ENCODE measurements at places on chromosomes 2 and 18.
A peak's percentile ranks its signal among the peaks of the same experiment; 100 is the strongest.

GRCh38 chr2:194105358-194105757 lies 1551.7 kb upstream of the SLC39A10 start:
- H3K27me3 ChIP-seq = no peaks in the 10 kb centered on the region
- DNase-seq = no peak
- no peak overlapping the region for H3K27ac ChIP-seq
- no peak overlapping the region for H3K4me3 ChIP-seq
- H3K36me3 ChIP-seq = no peaks in the 10 kb centered on the region

- H3K4me1 ChIP-seq = peaks cover 36% of the 10 kb centered on the region
- no peaks in the 10 kb centered on the region for H3K27me3 ChIP-seq
- no peak for DNase-seq
- H3K27ac ChIP-seq = no peak overlapping the region
Observed at GRCh38 chr18:39494211-39494896, 1928.8 kb upstream of the CELF4 start.

DNA sequence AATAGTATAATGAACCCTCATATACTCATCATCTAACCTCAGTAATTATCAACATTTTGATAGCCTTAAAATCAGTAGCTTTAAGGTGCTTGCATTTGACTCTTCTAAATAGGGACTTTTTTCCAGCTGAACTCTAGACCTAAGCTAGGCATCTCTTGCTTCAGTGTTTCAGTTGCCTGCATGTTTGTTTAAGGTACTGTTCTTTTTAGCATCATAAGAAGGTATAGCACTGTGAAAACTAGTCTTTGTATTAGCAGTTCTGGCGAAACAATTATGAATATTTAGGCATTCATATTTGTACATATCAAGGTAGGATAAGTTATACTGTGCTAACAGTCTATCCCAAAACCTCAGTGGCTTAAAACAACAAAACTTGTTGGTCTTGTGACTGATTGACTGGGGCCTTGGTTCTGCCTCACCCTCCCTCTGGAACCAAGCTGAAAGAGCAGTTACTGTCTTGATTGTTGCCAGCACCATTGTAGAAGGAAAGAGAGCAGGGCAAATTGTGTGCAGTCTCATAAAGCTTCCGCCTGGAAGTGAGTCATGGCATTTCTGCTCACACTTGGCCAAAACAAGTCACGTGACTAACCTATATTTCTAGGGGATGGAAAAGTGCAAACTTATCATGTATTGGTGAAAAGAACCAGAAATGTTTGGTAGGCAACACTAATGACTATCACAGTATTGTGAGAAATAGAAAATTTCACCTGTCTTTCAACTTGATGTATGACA lies 24.3 kb downstream of the GALNT1 start:
- H3K4me1 ChIP-seq = peaks cover 27% of the 10 kb centered on the region
- no peaks in the 10 kb centered on the region for H3K27me3 ChIP-seq

- no peaks in the 10 kb centered on the region for H3K27me3 ChIP-seq
- no peak for DNase-seq
- no peaks in the 10 kb centered on the region for H3K36me3 ChIP-seq
- no peaks in the 10 kb centered on the region for H3K4me1 ChIP-seq
Observed at GRCh38 chr2:164887434-164888144, 46.0 kb upstream of the COBLL1 start.

- peaks cover 42% of the 10 kb centered on the region for H3K4me1 ChIP-seq
- no peak for DNase-seq
- no peak overlapping the region for H3K4me3 ChIP-seq
- no peaks in the 10 kb centered on the region for H3K27me3 ChIP-seq
Observed at GRCh38 chr2:74843899-74844298, 10.0 kb downstream of the HK2 start.

- no peak overlapping the region for H3K27ac ChIP-seq
- no peaks in the 10 kb centered on the region for H3K36me3 ChIP-seq
- H3K27me3 ChIP-seq = peaks cover 12% of the 10 kb centered on the region
- DNase-seq = no peak
- no peak overlapping the region for H3K4me3 ChIP-seq
Observed at GRCh38 chr2:121898483-121898882, 143.0 kb downstream of the TSN start.

DNA sequence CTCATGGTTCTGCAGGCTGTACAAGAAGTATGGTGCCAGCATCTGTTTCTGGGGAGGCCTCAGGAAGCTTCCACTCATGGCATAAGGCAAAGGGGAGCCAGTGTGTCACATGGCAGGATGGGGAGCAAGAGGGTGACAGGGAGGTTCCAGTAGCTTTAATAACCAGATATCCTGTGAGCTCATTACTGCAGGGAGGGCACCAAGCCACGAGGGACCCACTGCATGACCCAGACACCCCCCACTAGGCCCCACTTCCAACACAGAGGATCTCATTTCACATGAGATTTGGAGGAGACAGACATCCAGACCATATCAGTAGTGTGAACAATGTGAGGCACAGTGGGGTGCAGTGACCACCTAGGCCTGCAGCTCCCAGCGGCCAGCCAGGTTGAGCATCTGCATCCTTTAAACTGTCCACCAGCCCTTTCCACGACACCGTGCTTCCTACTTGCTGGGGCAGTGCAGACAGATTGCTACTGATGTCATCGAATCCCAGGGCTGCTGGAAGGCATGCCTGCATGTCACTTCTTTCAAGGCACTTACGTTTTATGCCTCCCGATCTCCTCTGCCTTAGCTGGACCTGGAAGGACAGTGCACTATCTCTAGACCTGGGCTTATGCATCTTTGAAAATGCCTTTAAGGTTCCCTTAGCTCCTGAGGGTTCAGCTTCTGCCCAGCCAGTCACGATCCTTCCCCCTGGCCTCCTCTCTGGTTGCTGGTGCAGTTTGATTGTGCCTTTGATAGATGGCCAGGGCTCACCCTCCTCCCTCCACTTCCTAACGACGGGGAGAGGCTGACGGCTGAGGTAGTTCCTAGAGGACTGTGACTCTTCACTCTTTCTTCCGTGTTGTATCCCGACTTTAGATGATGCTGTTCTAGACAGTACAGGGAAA lies 174.3 kb downstream of the FAM210A start:
- H3K4me3 ChIP-seq = peak overlapping the region; percentile 20
- peak; percentile 29 for DNase-seq
- H3K4me1 ChIP-seq = peaks cover 51% of the 10 kb centered on the region
- peak overlapping the region; percentile 3 for H3K27ac ChIP-seq
- H3K36me3 ChIP-seq = no peaks in the 10 kb centered on the region

DNA sequence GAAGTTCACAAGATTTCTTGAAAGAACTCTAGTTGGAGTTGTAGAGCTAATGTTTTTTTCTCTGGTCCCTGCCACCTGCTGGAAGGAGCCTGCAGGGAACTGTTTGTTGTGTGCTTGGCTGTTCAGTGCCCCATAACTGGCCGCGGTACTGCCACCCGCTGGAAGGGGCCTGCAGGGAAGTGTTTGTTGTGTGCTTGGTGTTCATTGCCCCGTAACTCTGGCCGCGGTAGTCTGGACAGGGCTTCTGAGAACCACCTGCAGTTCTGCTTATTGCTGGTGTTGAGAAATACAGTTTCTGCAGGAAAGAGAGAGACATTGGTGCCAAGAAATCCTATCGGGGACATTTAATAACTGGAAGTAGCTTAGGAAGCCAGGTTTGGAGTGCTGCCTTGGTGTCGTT lies 58.1 kb downstream of the AGAP1 start:
- H3K27me3 ChIP-seq = no peaks in the 10 kb centered on the region
- peak overlapping the region; percentile 53 for H3K27ac ChIP-seq
- no peak overlapping the region for H3K4me3 ChIP-seq
- H3K4me1 ChIP-seq = peaks cover 60% of the 10 kb centered on the region

DNA sequence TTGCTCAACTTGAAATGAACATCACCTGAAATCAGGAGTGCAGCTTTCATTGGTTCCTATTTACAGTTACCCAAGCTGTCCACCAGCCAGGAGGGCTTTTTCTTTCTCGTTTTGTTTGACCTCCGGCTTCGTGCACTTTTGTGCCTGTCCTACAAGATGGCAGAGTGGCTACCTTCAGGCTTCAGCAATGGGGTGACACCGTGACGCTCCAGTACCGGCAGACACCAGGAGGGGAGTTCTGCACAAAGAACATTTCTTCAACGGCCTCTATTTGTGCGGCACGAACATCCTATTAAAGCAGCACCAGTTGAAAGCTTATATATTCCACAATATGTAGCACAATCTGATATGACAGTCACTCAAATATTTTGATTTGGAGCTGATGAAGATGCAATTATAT lies 18.3 kb downstream of the RNASEH1 start:
- peaks cover 17% of the 10 kb centered on the region for H3K4me1 ChIP-seq
- no peak overlapping the region for H3K4me3 ChIP-seq
- H3K27me3 ChIP-seq = peaks cover 4% of the 10 kb centered on the region

GRCh38 chr2:169415233-169415748 lies 53.0 kb upstream of the LRP2 start:
- no peak overlapping the region for H3K27ac ChIP-seq
- DNase-seq = no peak
- H3K4me3 ChIP-seq = no peak overlapping the region

DNA sequence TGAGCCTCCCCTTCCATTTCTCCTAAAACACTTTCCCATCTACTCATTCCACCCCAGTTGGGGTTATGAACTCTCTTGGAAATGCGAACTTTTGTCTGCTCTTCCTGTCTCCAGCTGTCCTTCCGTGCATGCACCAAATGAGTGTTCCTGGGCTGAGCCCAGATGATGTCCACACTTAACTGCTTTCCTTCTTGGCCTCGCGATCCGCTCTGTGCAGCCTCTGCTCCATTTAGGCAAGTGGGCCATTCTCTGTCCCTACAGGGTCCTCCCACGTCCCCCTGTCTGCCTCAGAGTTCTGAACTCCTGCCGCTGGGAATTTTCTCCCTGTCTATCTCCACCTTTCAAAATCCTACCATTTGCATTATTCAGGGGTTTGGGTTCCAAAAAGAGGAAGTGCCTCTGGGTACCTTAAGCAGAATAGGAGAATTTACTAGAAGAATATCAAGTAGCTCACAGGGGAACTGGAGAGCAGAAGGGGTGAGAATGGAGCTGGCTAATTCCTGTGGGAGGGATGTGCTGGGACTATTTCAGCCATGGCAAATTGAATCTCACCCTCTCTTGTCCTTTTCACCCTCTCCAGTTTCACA lies 4.7 kb upstream of the NCK2 start:
- H3K4me3 ChIP-seq = no peak overlapping the region
- H3K4me1 ChIP-seq = peaks cover 27% of the 10 kb centered on the region
- no peak for DNase-seq
- H3K27ac ChIP-seq = no peak overlapping the region

GRCh38 chr2:42618116-42618515 lies 49.7 kb downstream of the MTA3 start:
- no peak overlapping the region for H3K27ac ChIP-seq
- no peak for DNase-seq
- H3K4me3 ChIP-seq = no peak overlapping the region
- H3K4me1 ChIP-seq = no peaks in the 10 kb centered on the region
- H3K27me3 ChIP-seq = no peaks in the 10 kb centered on the region

DNA sequence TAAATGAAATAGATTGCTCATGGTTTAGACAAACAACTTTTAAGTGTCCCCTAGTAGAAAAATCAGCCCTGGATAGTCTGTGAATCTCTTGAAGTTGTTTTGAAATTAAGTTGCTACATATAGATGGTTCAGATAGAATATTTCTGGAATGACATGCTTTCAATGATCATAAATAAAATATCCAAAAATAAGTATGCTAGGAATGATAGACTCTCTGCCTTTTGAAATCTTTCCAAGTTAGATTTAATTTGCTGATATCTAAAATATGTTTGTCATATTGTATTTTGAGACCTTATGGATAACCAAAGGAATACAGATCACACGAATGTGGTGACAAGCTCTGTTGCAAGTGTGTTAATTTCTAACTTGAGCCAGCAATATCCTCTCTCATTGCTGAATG lies 488.7 kb downstream of the THSD7B start:
- no peak overlapping the region for H3K4me3 ChIP-seq
- H3K27me3 ChIP-seq = peaks cover 10% of the 10 kb centered on the region
- H3K36me3 ChIP-seq = no peaks in the 10 kb centered on the region
